ENCODE measurements at places on chromosomes 6 and 20.

DNA sequence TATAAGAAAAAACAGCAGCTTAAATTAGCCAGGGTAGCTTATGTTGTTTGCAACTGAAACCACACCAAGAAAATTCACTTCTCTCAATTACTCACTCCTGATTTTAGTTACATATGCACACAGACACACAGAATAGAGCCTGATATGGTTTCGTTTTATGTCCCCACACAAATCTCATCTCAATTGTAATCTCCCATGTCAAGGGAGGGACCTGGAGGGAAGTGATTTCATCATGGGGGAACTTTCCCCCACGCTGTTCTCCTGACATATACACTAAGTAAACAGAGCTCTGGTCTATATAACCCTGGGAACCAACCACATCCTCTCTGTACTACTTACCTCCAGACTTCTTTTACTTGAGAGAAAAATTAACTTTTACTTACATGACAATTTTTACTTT lies 9.8 kb downstream of the OR12D1 start:
- no peak for DNase-seq

GRCh38 chr6:30998785-30999184 lies 11.5 kb upstream of the MUC22 start:
- no peak for DNase-seq

DNA sequence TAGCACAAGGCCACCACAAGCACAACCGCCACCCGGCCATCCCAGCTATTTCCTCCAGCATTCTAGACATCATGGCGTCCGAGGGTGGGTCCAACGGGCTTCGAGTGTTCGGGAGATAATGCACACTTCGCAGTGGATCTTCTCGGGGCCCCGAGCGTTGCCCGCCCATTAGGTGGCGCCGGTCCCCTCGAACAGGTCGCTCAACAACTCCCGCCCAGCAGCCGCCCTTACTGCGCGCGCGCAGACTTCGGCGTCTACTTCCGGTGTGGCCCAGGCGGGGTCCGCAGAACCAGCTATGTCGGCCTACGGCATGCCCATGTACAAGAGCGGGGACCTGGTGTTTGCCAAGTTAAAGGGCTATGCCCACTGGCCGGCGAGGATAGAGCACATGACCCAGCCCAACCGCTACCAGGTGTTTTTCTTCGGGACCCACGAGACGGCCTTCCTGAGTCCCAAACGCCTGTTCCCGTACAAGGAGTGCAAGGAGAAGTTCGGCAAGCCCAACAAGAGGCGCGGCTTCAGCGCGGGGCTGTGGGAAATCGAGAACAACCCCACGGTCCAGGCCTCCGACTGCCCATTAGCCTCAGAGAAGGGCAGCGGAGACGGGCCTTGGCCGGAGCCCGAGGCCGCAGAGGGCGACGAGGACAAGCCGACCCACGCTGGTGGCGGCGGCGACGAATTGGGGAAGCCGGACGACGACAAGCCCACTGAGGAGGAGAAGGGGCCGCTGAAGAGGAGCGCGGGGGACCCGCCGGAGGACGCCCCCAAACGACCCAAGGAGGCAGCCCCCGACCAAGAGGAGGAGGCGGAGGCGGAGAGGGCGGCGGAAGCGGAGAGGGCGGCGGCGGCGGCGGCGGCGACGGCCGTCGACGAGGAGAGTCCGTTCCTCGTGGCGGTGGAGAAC lies at the start of gene HDGFL1:
Gene HDGFL1 (plus strand): TSS at position 286 of the 904 bp plus-strand sequence. CDS start 10 bp downstream, at position 296.
- no peak for DNase-seq

DNA sequence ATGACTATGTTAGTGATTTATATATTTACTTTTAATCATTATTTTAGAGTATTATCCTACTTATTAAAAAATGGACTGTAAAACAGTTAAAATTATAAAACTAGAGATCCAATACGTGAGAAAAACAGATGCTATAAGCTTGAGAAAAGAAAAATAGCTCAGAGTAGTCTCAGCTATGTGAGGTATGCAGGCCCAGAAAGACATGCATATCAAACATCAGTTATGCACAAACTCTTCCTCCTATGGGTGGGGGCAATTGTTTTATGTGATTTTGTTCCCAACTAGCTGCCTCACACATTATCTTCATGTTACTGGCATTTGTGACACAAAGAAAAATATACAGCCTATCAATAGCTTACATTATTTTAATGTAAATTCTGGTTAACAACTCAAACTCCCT lies 28.8 kb downstream of the RARS2 start:
- DNase-seq, result no peak

GRCh38 chr6:169886631-169887227 lies 135.3 kb downstream of the ERMARD start:
- no peak for DNase-seq

GRCh38 chr6:25014369-25014768 lies 78.6 kb upstream of the RIPOR2 start:
- no peak for DNase-seq

DNA sequence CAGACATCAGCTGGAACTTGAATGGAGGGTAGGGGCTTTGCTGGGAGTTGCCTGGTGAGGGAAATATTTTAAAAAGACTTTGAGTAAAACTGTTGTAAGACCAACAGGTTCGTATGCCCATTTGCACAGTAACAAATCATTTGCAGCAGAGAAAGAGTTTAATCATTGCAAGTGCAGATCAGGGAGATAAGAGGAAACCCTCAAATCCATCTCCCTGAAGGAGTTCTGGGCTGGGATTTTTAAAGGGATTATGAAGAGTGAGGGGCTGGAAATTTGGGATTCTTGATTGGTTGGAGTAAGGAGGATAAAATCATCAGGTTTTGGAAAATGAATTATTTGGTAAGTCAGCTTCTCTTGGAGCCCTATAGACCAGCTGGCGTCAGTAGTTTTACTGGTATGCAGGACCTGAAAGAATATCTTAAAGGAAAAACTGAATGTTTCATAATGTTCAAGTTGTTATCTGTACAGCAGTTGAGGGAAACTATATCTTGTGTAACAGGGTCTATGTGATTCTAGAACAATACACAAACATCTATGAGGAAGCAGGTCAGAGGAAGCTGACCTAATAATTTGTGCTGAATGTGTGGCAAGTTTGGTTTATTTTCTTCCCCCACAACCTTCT lies 295.5 kb downstream of the PLCB1 start:
- DNase-seq, result no peak

DNA sequence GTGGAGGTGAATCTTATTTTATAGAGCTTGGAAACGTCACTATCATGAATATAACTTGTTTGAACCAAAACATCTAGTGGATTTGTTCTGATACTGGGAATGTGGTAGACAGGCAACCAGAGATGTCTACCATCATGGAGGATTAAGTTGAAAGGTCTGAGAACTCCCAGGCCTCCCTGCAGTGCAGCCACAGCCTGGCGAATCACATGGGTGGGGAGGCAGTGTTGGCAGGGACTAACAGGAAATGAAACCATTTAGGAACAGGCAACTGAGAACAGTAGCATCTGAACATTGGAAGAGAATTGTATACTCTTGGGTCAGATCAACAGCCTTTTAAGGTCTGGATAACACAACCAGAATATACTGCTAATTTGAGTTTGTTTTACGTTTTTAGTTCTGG lies 22.3 kb upstream of the CEP162 start:
- DNase-seq, result no peak

DNA sequence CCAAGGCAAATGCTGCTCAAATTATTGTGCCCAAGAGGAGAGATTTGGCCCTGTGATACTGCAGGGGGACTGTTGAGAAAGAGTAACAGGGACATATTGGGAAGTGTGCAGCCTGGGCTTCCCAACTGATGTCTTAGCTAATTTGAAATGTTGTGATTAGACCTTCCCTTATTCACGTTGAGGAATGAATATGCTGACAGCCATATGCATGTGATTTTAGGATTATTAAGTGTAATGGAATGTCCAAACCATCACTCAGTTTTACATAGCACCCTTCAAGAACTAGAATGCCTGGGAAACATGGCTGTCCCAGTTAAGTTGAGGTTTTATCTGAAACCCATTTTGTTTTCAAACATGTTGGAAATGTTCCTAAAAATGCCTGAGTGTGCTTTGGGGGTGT lies 81.4 kb downstream of the CARMIL1 start:
- DNase-seq, result no peak

- DNase-seq, result no peak
These were observed 9.3 kb upstream of the LAMA5 start for GRCh38 chr20:62376112-62377063.

DNA sequence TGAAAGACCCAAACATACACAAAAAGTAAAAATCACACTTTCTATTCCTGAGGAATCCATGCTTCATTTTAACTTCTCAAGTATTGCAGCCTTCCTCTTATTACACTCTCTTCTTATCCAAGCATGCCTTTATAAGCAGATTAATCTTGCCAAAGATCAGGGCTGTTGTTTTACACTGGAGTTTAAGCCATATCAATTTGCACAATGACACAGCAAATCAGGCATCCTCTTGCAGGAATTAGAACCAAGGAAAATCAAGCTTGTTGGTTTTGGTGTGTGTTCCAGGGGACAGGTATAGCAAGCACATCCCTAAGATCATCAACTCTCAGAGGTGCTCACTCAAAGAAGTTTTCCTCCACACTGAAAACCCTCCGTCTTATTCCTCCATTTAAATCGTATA lies 69.5 kb downstream of the CYP39A1 start:
- DNase-seq, result no peak

DNA sequence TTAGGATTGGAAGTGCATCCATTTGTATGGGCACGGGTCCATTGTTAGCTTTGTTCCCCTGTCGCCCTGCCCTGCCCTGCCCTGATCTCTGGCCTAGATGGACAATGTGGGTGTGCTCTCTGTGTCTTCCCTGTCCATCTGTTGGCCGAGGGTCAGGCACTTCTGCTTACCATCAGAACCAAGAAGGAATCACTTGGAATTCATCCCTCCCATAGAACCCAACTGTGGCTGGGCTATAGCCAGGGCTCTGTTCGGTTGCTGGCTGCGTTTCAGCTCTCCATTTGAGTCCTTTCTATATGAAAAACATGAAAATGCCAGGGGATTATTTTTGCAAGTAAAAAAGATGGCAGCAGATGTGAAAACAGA lies 26.6 kb upstream of the TULP4 start:
- no peak for DNase-seq

- DNase-seq, result no peak
These were observed 861 bp upstream of the HLA-A start for GRCh38 chr6:29941471-29941870.

Measured in ascending aorta (tissue), 2 donors.